ENCODE measurements at places on chromosomes 3 and 15.

DNA sequence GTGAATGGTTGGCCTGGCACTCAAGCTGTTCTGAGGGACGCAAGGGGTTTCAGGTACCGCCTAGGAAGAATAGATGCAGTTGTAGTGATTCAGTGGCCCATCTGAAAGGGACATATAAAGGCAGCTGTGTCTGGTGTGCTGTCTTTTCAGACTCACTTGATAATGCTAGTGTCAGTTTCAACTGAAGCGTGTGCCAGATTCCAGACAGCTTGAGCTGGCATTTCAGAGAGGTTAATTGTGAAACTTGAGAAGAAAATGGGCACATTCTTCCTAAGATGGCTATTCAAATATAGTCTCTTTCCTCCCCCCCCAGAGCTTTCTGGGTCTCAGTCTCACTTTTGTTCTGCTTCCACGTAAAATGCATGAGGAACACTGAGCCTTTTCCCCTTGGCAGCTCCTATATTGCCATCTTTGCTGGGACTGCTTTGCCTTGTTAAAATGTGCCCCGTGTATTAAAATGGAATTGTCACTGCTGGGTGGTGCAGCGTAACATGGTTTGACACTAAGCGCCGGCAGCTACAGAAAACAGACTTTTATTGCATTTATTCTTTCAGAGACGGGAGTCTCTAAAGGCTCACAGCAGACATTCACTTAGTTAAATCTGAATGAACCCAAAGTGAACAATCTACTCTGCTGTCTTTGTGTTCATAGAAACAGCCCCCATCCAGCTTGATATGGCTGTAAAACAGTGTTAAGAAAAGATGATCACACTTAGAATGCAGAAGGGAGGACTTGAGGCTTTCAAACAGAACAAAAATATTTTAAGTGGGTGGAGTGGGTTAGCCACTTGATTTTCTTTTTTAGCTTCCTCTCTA, 478.7 kb downstream of the RBMS3 start:
- no peak for DNase-seq

DNA sequence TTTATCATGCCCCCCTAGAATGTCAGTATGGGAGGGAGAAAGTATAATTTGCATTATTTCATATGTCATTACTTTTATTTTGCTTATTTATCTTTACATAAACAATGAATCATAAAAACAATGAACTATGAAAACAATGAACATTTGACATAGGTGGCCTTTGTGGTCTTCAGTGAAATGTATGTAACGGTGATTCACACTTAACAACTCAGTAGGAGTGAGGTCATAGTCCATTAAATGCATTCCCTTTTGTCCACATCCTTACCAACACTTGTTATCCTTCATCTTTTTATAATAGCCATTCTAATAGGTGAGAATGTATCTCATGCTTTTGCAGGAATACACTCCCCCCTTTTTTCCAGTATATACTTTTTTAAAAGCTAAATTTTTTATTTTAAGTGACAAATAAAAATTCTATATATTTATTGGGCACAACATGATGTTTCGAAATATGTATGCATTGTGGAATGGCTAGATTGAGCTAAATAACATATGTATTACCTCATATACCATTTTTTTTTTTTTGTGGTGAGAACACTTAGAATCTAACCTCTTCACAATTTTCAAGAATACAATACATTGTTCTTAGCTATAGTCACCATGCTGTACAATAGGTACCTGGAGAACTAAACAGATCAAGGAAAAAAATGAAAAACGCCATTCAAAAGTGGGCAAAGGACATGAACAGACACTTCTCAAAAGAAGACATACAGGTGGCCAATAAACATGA, 189.5 kb downstream of the WDR72 start:
- no peak for DNase-seq

- DNase-seq: no peak
These were observed 27.6 kb downstream of the SLC4A7 start for GRCh38 chr3:27456554-27456953.

GRCh38 chr15:42608110-42608531, 32.7 kb downstream of the STARD9 start:
- peak; percentile 15 for DNase-seq

DNA sequence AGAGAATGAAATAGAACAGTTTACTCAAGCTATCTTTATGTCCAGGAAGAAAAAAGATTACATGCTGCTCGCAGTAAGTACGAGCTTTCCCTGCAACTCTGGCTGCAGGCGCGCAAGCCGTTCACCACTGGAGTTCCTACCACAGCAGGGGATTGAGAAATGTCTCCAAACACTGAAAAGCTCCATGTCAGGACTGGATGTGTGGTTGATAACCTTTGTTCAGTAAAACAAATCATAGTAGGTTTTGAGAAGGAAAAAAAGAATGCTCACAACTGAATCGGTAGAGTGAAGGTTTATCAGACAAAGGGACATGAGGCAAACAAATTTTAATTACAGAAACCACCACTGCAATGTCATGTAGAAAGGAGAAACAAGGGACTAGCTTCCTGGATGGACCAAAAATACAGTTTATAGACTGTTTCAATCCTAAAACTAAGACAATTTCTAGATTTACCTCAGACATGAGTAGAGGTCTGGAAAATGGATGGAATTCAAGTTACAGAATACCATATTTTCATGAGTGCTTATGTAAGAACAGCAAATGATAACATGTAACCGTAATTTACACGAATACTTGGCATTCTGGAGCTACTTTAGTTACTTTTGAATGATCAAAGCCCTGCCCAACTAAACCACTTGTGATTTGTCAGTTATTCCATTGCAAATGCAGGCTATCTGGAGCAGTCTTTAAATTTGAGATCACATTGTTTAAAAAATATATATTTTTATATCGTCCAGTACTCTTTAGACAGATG, 471.1 kb downstream of the SHQ1 start:
- no peak for DNase-seq

DNA sequence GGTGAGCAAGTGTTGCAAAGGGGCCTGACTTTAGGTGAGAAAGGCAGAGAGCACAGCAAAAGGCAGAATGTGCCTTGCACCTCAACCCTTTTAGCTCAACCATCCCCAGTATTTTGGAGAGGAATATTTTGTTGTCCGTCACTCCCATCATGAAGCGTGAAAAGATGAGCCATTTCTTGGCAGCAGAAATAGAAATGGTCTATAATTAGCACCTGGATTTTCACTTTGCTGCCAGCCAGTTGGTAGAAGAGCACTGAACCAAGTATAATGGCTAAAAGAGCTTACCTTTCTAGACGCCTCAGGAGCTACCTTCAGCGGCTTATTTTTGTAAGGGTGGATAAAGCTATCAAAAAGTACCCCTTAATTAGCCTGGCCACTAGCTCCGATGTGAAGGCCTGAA, 406.7 kb downstream of the OCA2 start:
- no peak for DNase-seq

DNA sequence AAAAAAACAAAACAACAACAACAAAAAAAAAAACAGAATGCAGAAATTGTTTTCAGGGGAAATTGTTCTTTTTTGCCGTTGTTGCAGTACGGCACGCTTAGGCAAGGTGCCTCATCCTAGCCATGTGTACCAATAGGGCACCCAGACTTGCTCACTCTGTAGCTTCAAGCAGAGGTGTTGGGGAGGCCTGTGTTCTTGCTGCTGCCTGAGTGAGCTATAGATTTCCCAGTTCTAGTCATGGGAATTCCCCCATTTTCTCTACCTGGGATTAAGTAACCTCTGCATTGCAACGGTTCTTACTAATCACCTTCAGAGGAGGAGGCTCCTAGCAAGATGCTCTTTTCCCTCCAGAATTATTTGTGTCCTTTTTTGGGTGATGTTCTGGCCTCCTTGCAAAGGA, 12.9 kb upstream of the PARL start:
- DNase-seq: no peak

DNA sequence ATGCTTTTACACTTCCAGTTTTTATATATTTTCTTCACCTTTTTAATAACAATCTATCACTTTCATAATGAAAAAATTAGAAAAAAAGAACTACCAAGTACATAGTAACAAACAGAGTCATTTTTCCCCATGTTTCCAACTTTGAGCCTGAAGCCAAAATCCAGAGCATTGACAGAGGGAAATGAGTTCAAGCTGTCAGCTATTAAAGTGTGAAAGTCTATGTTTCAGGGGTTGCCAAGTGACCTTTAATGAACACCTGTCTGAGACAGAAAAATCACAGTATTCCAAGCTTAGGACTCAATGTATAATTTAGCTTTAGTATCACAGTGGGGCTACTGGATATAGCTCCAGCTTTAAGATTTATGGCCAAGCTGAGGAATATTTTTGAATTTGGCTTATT, 128.3 kb upstream of the GADL1 start:
- DNase-seq: no peak

DNA sequence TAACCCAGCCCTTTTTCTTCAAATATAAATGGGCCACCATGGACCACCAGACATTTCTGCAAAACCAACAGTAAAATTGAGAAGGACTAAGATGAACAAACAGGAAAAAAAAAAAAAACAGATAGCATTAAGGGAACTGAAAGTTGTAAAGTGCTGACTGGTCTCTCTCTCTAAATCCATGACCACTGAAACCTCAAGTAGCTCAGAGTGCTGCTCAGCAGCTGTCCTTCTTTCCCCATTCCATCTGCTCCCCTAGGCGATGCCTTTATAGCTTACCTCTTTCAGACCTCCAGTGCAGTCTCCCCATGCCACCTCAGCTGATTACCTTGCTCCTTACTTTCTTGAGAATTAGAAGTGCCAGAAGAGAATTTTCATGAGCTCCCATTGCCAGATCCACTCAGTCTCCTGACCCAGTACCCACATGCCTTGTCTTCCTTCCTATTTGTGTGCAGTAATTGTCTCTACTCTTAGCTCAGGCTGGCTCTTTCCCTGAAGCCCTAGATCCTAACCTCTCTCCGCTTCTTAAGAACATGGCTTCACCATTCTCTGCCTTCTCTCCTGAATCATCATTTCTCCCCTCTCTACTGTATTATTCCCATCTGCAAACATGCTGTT, 23.9 kb upstream of the XIRP1 start:
- DNase-seq: no peak

DNA sequence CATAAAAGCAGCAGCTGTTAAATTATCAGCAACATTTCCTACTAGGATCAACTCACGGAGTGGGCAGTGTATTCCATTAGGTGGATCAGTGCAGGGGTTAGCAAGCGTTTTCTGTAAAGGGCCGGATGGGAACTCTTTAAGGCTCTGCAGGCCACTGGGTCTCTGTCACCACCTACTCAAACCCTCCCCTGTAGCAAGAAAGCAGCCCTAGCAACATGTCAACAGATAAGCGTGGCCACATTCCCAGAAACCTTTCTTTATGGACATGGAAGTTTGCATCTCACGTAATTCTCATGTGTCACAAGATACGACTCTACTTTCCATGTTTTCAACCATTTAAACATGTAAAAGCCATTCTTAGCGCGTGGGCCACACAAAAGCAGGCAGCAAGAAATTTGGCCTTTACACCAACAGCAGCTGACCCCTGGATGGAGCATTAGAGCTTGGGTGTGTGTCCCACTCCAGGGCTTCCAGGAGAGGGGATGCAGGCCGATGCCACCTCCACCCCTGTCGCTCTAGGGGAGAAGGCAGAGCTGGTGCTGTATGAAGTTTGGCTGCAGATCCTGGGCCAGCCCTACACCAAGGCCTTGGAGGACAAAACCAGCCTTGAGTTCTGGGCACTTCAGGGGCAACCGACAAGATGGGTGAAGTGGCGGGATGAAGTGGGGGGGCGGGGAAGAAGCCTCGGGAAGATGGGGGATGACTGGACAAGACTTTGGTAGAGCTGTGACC, 48.2 kb upstream of the CSPG4 start:
- no peak for DNase-seq

DNA sequence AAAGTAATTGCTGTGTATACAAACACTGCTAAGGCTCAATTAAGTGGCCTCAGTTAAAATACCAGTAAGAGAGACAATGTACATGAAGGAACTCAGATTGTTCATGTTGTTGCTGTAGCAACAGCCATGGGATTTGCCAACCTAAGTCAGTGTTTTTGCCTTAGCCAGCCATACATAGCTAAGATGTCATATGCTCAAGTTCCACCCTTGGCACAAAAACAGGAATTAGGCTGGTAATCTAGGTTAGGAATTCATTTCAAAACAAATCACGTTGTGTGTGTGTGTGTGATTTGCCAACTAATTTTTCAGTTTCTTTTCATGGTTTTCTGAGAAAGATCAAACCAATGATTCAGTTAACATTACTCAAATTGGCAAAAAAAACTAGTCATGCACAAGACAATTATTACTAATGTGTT, 143.7 kb upstream of the KCNMB2 start:
- no peak for DNase-seq

GRCh38 chr15:89539027-89539426, 36.2 kb upstream of the TICRR start:
- no peak for DNase-seq

DNA sequence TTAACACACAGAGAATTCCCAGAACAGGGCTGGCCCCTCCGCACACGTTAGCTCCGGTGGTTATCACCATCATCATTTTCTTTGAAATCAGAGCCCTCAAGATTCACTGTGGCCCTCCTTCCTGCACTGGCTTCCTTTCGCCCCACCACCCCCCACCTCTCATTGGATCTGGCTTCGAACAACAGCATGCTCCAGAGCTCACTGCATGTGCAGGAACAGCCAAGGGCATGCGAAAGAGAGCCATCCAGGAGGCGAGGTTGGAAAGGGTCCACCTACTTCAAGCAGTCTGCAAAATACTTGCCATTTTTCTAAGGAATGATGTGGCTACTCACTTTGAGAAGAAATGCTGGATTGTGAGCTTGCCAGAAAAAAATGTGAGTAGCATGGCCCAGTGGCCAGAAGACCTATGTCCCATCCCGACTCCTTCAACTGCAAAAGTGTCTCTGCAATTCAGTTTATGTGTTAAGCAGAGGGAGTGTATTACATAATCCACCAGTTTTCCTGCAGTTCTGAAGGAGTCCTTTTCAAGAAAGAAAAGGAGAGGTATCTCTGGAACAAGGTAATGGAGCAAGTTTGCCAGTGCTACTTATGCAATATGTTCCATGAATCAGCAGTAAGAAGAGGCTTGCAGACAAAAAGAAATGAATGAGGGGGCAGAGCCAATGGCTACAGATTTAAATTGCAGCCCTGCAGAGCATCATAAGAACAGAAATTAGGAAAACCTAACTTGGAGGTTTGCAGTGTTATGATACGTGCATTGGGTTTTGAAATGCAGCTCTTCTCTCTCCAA, 92.8 kb downstream of the OCA2 start:
- no peak for DNase-seq

DNA sequence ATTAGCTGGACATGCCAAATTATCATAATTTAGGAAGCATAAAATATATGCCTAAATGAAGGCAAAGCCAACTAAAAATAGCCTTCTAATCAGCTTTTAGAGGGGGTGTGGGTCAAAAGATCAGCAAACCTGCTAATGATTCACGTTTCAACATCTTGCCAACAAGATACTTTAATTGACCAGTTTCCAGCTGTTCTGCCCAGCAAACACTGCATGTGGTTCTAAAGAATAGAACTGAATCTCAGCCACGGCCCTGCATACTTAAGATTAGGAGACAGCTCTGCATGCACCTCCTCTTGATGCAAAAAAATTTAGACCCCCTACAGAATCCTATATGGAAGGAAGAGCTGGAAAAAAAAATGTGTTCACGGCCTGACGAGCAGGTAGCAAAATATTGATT, 500.5 kb downstream of the TBL1XR1 start:
- DNase-seq: no peak

- no peak for DNase-seq
These were observed 42.5 kb downstream of the ZBTB38 start for GRCh38 chr3:141410846-141411245.

- DNase-seq: no peak
These were observed 10.2 kb upstream of the FSIP1 start for GRCh38 chr15:39792844-39793335.

GRCh38 chr3:182729903-182730674, 63.2 kb upstream of the ATP11B start:
- no peak for DNase-seq

- DNase-seq: no peak
These were observed 14.3 kb upstream of the CLASP2 start for GRCh38 chr3:33732394-33732793.

Data from stimulated activated CD8-positive, alpha-beta memory T cell treated with anti-CD3 and anti-CD28 coated beads, Interleukin-7, amount 100 ng/mL, for 1 hour (primary cell).